ENCODE measurements at places on chromosomes 5 and 9.

DNA sequence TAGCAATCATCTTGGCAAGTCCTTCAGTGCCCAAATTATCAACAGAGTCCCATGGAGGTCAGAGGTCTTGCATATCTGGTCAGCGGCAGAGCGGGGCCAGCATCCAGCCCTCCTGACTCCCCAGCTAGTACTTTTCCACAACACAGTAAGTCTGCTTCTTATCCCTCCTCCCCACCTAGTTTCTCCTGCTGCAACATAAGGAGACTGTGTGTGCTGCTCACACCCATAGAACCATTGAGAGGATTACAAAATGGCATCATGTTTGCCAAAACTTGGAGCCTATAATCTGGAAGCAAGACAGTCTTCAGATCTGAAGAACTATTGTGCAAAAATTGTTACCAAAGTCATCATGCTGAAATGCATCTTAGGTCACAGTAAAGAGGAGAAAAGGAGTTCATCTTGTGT, 125.8 kb upstream of the ZNF366 start:
- DNase-seq = no peak

DNA sequence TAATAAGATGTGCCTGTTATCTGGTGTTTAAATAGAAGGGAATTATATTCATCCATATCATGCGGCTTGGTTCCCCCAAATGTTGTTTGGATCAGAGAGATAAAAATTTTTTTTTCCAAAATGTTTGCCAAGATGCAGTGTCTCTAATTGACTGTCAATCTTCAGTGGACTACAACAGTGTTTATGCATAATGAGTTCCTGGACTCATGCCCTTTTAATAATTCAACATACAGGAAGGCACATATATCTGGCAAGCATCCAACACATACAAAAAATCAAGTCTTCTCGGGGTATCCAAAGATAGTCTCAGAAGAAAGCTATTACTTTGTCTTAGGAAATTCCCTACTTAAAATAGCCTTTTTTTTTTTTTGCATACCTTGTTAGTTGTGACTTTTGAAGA, 1534.7 kb downstream of the EFNA5 start:
- DNase-seq = no peak

DNA sequence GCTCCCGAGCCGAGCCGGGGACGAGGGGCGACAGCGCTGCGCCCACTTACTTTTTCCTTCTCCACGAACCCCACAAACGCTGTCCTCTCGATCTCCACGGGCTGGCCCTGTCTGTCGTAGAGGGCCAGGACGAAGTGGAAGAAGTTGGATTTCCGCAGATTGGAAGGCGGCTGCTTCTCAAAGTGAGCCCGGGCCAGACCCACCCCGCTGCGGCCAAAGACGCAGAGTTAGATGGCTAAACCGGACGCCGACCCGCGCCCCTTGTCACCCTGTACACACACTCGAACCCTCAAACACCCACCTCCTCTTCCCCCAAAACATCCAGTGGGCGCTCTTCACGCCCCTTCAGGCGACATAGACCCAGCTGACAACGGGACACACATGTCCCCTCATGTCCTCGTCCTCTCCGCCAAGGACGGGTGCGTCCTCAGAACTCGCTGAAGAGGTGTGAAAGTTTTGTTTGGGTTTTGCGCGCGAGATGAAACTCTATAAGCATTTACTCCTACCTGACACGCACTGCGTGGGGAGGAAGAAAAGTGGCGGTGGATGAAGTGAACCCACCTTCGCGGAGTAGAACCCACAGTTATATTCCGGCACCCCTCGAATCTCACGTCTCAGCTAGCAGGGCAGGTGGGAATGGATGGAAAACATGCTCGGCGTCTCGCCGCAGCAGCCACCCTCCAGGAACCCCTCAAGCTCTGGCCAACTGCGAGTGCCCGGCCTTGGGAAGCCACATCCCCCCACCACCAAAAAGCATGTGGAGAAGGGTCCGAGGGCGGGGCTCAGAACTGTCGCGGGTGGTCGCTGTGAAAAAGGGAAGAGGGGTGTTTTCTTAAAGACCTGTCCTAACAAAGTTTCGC, 2.6 kb downstream of the EBF1 start:
- no peak for DNase-seq

DNA sequence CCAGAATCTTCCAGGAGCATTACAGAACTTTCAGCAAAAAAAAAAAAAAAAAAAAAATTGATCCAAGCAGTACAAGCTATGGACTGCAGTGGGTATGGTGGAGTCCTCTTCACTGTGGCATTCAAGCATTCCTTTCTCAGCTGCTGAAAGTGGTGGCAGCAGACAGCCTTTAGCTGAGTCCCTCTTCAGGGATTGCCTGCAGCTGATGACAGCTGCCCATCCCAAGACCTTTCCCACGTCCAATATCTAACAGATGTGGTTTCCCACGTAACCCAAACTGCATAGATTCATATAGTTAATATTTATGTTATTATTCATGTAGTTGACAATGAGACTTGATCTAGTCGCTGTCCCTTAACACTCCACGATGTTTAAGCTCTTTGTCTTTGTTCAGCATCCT, 475.9 kb downstream of the TLE1 start:
- no peak for DNase-seq

- DNase-seq = no peak
Measured at GRCh38 chr5:13909271-13909670, 35.2 kb downstream of the DNAH5 start.

DNA sequence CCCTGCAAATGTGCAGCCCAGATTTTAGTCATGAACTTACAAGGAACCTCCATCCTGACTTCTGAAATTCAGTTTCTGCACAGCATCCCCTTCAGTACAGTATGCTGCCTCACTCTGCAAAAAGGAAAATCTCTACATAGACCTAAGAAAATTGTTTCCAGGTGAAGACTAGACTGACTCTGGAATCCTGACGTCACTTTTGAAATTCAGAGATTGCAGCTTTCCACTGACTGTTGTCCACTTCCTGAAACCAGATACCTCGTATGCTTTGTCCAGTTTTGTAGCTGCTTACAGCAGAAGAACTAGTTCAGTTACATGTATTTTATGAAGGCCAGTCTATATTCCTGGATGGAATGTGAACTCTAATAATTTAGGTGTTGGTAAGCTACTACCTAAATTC, 629.3 kb upstream of the ST8SIA4 start:
- no peak for DNase-seq

DNA sequence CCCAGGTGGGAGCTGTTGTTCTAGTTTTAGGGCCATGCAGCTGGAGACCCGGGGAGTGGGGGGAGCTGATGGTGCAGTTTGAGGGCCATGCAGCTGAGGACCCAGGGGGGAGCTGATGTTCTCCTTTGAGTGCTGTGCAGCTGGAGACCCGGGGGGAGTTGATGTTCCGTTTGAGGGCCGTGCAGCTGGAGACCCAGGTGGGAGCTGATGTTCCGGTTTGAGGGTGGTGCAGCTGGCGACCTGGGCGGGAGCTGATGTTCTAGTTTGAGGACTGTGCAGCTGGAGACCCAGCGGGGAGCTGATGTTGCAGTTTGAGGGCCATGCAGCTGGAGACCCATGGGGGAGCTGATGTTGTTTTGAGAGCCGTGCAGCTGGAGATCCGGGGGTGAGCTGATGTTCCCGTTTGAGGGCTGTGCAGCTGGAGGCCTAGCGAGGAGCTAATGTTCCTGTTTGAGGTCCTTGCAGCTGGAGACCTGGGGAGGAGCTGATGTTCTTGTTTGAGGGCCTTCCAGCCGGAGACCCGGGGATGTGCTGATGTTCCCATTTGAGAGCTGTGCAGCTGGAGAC, 14.6 kb downstream of the PDCD6 start:
- no peak for DNase-seq

GRCh38 chr5:14809369-14810155, 62.0 kb downstream of the ANKH start:
- peak; percentile 35 for DNase-seq

- no peak for DNase-seq
Measured at GRCh38 chr5:135444360-135444759, 2.8 kb downstream of the DCANP1 start.

DNA sequence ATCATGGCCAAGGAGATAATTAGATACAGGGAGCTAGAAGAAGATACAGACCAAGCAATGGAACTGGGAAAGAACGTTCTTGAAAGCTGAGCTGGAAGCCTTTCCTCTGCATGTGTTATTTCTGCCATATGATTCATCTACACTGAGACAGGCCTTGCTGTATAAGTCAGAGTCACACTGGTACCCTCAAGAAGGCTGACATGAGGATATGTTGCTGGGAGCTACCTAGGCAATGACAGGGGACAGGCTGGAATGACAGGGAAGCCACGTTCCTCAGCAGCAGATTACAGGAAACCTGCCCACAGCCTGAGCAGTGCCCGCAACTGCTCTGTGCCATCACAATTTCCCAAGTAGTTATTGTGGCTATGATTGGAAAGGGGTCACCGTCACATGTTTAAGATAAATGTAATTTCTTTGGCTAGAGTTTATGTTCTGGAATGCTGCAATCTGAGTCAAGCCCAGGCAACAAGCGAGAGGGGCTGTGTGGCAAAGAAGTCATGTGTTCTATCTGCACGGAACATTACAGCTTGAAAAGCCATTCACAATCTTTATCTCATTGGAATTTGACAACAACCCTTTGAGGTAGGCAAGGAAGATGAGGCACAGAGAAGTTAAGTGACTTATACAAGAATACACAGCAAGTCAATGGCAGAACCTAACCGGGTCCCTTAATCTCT, 108.2 kb downstream of the TTLL11 start:
- no peak for DNase-seq

All from COLO829 (cell line).